ENCODE measurements at places on chromosomes 7 and 10.
A peak's percentile ranks its signal among the peaks of the same experiment; 100 is the strongest.

- DNase-seq: peak; percentile 88
These were observed 11.7 kb upstream of the ZNF680 start for GRCh38 chr7:64574540-64575099.

DNA sequence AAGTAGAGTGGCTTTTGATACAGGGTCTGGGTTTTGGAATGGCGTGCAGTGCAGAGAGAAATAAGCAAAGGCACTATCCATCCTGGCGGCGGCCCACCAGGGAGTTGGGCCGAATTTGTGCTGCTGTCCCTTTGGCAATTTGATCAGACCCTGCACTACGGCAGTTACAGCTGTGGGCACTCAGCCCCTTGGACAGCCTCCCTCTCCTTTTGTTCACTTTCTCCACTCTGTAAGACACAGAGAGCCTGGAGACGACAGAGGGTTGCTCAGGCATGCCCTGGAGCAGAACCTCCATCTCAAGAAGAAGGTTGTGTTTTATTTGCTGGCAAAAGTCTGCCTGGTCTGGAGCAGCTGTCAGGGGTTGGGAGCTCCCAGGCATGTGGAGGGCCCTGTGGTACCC, 55.8 kb downstream of the LHPP start:
- no peak for DNase-seq

- no peak for DNase-seq
These were observed 9.1 kb downstream of the KLF6 start for GRCh38 chr10:3775696-3776551.

GRCh38 chr10:28880683-28880950, 203.3 kb downstream of the BAMBI start:
- DNase-seq: no peak
